ENCODE measurements at places on chromosomes 11 and 22.

DNA sequence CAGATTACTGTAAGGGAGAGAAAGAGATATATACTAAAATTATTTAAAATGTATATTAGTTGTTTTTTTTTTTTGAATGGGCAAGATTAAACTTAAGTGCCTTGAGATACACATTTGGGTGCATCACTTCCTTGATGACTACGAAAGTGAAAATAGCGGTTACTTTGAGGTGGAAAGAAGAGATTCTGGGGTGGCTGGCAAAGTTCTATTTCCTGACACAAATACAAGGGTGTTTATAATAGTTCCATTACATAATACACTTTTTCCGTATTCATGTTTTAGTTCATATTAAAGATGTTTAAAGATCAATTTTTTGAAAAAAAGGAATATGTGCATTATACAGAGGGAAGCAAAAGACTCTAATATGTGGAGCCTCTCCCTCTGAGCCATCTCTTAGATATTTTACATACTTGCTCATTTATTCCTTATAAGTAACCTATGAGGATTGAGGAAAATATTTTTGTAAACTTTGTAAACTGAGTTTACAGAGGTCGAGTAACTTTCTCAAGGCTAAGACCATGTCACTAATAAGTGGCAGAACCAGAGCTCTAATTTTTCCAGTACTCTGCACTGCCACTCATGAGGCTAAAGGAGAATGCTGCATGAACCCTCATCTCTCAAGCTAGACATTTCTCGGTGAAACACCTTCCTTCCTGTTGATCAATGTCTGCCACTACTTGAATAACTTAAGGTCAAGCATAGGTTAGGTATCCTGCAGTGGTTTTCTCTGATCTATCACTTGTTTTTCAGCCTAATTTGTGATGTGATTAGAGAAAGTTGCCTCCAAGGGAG is 58.6 kb downstream of the DDIAS start:
- no peak for DNase-seq

DNA sequence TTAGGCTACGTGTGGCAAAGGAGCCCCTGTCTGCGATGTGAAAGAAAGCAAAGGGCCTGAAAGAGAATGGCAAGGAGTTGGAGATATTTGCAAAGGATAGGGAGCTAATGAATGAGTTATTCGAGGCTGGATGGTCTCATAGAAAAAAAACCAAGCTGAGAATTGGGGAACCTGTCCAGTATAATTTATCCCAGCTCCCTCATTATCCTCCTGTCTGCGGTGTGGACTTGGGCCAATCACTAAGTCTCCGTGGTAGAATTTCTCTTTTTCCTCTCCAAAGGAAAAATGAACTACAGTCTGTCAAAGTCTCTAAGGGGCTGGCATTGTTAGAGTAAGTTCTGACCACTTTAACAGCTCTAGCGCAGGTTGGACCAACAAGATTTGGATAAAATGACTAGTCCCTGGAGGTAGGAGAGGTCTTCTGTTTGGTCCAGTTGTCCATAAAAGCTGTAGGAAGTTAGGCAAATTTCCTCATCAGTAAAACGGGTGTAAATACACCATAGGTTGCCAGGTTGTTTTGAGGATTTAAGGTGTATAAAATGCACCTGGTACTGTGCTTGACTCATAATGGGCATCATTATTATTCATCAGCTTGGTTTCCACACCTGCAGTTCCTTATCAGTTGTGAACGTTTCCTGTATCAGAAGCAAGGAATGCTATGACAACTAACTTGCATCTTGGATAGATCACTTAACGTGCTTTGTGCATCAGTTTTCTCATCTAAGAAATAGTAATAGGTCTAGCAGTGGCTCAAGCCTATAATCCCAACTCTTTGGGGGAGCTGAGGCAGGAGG is 10.3 kb upstream of the CDON start:
- DNase-seq = no peak

GRCh38 chr11:118226781-118227180 is 2.0 kb upstream of the JAML start:
- no peak for DNase-seq

DNA sequence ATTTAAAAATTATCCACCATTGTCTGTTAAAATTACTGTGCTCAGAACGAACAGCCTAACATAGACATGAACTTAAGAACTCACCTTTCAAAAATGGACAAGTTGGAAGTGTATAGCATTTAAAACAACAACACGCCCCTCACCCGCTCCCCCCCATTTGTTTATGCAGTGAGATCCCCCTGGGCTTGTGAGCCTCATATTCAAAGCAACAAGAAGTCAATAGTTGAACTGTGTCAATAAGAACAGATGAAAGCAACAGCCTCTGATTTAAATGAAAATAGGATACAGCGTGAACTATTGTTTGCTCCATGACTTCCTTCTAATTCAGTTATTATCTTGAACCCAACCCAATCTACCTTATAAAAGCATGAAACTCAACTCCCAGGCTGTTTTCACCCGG is 314.2 kb downstream of the BLID start:
- no peak for DNase-seq

DNA sequence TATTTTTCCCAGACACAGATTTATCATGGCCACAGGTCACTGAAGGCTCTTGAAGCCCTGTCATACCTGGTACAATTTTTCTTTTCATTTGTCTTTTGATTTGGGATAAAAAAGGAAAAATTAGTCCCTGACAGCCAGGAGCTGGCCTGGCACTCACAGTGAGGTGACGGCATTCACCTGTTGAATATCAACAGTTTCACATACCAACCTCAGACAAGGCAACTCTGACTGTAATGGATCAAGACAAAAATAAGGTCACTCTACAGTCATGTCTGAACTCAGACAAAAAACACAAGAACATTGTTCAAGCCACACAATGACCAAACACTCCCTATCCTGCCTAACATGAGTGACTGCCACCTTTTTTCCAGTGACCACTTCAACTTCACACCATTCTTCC is 392.9 kb downstream of the TENM4 start:
- DNase-seq = no peak

GRCh38 chr22:27032091-27032761 is 374.8 kb downstream of the MIAT start:
- DNase-seq = no peak

GRCh38 chr11:126333142-126333541 is 22.3 kb upstream of the ST3GAL4 start:
- no peak for DNase-seq

DNA sequence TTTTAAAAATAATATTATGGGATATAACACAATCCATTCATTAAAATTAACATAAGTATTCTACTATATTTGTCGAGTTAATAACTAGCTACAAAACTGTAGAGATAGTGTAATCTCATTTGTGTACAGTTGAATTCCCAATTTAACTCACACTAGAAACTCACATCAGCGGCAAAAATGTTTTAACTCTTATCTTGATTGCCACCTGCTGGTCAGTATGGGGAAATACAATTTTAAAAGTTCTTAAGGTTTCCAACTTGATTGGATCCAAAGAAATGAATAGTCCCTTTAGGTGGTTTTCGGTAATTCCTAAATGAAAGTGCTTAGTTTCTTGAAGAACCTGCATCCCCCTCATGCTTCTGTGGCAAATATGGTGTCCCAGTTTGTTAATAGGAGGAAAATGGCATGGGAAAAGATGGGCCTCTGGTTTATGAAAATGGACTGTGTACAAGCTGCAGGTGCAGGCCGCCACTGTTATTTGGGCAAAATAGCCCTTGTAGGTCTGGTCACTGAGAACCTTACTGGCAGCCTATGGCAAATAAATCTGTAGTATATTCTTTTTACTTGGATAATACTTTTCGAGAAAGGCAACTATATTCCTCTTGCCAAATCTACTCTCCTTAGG is 33.7 kb upstream of the SLC17A6 start:
- no peak for DNase-seq

DNA sequence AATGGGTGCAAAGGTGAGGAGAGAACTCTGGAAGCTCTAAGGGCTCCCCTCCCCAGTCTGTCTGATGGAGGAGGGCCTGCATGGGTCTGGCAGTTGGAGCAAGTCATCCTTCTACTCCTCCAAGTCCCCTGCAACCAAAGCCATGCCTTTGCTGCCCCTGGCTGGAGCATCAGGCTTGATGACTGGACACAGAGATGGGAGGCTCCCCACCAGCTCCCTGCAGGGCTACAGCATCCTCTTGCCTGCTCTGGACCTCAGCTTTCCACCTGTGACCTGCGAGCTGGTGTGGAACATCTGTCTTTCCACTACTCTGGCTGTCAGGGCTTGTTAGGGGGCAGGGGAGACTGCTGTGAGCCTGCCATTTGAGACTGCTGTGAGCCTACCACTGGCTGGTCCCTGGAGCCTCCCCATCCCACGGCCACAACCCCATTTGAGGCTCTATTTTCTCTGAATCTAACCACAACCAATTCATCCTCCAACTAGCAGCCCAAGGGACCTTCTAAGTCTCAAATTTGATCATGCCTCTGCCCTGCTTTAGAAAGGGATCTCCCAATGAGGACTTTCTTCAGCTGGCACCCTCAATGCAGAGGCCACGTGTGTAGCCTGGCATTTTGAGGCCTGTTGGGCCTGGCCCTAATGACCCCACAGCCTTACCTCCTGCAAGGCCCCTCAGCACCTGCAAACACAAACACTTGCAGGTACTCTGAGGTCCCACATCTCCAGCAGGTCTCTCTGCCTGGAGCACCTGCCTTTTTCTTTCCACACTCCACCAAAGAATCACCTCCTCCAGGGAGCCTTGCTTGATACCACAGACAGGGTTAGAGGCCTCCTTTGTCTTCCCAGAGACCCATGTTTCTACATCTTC is 9.9 kb downstream of the P2RY6 start:
- DNase-seq = no peak

All from SW 1271 (cell line).